Activated T-helper 2 cell treated with anti-CD3 and anti-CD28 coated beads, Interferon-gamma antibody, Interleukin-2, Interleukin-4, amounts not matched to agents 10 μg/mL and 5 μg/mL and 100 μg/mL, durations not matched to agents 14 hours and 24 hours and 36 hours (primary cell): ENCODE measurements at places on chromosomes 3 and 15.

DNA sequence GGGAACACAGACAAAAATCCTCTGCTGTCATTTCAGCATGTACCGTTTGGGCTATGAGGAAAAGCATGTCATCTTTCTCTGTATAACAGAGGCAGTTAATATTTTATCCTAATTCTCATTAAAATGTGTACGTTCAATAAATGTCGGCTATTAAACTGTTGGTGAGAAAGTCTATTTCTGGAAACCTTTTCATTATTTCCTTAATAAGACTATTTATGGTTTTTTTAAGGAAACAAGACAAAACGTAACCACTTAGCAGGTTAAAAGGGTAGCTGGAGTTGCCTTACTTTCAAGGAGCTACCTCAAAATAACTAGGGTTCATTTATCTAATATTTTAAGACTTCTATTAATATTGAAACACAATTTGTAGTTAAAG lies 1.8 kb upstream of the STT3B start:
- H3K4me3 ChIP-seq = peak overlapping the region; percentile 82
- no peak overlapping the region for H3K27ac ChIP-seq
- H3K36me3 ChIP-seq = peaks cover 9% of the 10 kb centered on the region
- peaks cover 5% of the 10 kb centered on the region for H3K4me1 ChIP-seq

DNA sequence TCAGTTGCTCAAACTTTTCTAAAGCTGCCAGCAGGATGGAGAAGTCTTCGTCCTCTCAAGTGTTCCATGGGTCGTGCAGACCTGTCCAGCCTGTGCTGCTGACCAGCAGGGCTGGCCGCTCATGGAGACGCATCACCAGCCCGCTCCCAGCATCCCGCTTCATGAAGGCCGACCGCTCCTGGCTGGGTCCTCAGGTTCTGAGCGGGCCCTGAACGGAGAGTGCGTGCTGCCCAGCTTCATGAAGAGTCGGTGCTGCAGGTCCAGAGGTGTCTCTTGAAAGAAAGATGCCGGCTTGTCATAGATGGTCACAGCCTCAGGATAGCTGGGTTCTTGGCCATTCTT lies 75.8 kb upstream of the KCNAB1 start:
- H3K4me3 ChIP-seq = no peak overlapping the region
- H3K27ac ChIP-seq = no peak overlapping the region
- DNase-seq = no peak
- peaks cover 7% of the 10 kb centered on the region for H3K27me3 ChIP-seq

- H3K27ac ChIP-seq = no peak overlapping the region
- H3K36me3 ChIP-seq = no peaks in the 10 kb centered on the region
- H3K27me3 ChIP-seq = peaks cover 22% of the 10 kb centered on the region
Observed at GRCh38 chr3:39025222-39025970, 26.3 kb downstream of the SCN11A start.

DNA sequence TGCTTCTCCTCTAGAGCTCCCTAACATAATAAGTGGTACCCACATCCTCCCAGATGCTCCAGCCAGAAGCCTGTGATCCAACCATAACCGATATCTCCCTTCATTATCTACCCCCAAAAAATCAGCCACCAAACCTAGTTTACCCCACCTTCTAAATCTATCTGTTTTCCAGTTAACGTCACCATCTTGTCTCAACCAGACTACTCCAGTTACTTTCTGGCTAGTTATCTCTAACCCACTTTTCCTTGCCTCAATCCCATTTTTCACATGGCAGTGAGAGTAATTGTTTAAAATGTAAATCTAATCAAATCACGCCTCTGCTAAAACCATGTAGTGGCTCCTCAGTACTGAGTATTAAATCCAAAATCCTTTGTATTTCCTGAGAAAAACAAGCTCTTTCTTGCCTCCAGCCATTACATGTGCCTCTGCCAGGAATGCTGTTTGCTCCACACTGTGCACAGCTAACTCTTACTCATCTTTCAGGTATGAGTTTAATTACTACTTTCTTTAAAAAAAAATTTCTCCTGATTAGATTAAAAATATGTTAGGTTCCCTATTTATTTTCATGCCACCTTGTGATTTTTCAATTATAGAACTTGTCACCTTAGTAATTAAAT lies 15.4 kb downstream of the CCDC54 start:
- no peak overlapping the region for H3K27ac ChIP-seq
- H3K4me3 ChIP-seq = no peak overlapping the region
- no peaks in the 10 kb centered on the region for H3K4me1 ChIP-seq
- no peak for DNase-seq
- no peaks in the 10 kb centered on the region for H3K36me3 ChIP-seq

DNA sequence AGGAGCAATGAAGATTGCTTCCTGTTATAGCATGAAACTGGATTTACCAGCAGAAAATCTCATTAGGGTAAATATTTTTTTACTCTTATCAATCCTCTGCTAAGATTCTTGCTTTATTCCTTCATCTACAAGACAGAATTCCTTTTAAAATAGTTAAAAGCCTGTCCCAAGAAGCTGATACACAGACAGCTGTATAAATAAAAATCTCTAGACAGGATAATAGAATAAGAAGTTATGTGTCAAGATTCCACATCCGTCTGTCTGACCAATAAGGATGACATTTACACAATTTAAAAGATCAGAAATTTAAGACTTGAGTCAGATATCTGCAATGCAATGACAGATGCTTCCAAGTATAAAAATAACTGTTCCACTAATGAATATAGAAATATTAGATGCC lies 57.6 kb downstream of the SSR3 start:
- H3K4me3 ChIP-seq = no peak overlapping the region
- H3K4me1 ChIP-seq = no peaks in the 10 kb centered on the region
- no peaks in the 10 kb centered on the region for H3K36me3 ChIP-seq
- no peak for DNase-seq

DNA sequence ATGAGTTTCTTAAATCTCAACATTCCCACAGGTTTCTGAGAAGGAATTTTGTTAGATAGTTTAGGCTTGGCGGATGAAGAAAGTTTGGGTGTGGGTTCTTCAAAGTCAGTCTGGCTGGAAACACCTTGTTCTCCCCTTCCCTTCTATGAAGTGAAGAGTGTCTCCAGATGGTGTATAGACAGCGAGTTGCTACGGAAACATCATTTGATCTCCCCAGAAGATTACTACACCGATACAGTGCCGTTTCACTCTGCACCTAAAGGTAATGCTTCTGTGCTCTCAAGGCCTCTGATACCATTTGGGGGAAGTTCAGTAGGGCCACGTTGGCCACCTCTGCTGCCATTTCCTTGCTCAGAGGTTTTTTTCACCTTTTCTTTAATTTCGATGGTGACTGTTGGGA lies 20.6 kb downstream of the DLEC1 start:
- peaks cover 11% of the 10 kb centered on the region for H3K27me3 ChIP-seq
- H3K27ac ChIP-seq = no peak overlapping the region
- H3K4me1 ChIP-seq = peaks cover 13% of the 10 kb centered on the region
- no peak for DNase-seq
- no peaks in the 10 kb centered on the region for H3K36me3 ChIP-seq
- no peak overlapping the region for H3K4me3 ChIP-seq

GRCh38 chr3:44184319-44184953 lies 57.2 kb upstream of the TOPAZ1 start:
- DNase-seq = no peak
- no peak overlapping the region for H3K27ac ChIP-seq
- no peaks in the 10 kb centered on the region for H3K4me1 ChIP-seq
- H3K36me3 ChIP-seq = no peaks in the 10 kb centered on the region

DNA sequence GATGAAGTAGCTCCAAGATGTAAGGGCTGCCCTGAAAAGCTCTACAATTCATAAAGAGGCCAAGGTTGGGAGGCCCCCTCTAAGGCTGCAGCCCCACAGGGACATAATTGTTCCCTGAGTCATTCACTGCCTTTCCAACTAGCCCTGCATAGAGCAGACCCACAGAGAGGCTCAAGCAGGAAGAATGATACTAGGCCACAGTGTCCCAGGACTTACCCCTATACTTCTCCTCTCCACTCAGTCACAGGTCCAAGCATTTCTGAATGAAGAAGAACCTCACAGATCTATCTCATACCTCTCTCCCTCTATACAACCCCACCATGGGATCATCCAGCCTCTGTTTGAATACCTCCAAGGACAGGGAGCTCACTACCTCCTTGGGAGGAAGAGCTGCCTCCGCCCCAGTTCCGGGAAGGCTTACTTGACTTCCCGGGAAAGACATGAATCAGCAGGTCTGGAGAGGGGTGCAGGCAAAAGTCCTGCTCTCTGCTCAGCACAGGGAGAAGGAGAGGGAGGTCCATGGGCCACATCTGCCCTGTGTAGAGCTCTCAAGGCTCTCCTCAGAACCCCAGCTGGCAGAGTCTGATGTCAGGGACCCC lies 6.9 kb upstream of the SKIC8 start:
- H3K27ac ChIP-seq = no peak overlapping the region
- no peaks in the 10 kb centered on the region for H3K36me3 ChIP-seq
- no peak overlapping the region for H3K4me3 ChIP-seq
- DNase-seq = no peak
- peaks cover 6% of the 10 kb centered on the region for H3K4me1 ChIP-seq

- H3K27ac ChIP-seq = peak overlapping the region; percentile 84
- DNase-seq = no peak
- peak overlapping the region; percentile 37 for H3K4me3 ChIP-seq
- H3K27me3 ChIP-seq = no peaks in the 10 kb centered on the region
- peaks cover 68% of the 10 kb centered on the region for H3K4me1 ChIP-seq
Observed at GRCh38 chr3:14424711-14425580, 22.5 kb downstream of the SLC6A6 start.

DNA sequence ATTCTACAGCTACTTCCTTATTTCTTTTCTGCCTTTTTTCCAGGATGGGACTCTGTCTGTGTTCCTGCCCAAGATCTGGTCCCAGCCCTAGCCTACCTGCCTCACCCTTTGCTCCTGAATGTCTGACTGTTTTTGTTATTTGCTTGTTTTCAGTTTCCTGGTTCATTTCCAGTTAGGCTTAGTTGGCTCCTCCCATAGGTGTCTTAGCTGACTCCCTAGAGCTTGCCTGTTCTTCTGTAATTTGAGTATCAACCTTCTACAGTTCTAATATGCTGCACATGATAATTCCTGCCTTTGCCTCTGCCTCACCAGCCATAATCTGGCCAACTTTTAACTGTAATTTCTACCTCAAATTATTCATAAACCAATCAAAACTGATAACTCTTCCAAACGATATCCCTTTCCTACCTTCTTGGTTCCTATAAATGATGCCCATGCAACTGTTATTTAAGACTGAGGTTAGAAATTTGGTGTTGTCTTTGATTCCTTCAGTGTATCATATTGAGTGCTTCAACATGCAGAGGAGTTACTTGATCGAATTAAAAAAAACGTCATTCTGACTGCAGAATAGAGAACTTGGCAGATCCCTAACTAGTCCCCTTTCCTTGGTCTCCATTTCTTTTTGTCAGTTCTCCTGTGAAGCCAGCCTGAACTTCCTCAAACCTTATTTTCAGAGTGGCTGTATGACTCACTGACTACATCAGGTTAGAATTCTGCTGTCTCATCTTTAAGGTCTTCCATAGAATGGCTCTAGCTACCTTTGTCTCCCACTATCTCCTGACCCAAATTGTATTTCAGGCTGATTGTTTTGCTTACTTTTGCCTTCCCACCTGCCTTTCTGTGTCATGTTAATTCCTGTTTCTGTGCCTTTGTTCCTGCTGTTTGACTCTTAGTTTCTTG lies 8.4 kb downstream of the GOLM2 start:
- H3K4me1 ChIP-seq = peaks cover 29% of the 10 kb centered on the region
- no peak overlapping the region for H3K4me3 ChIP-seq
- H3K27ac ChIP-seq = peak overlapping the region; percentile 77
- peaks cover 37% of the 10 kb centered on the region for H3K36me3 ChIP-seq
- DNase-seq = no peak

- no peak overlapping the region for H3K27ac ChIP-seq
- H3K4me1 ChIP-seq = no peaks in the 10 kb centered on the region
- H3K4me3 ChIP-seq = no peak overlapping the region
- no peaks in the 10 kb centered on the region for H3K36me3 ChIP-seq
- H3K27me3 ChIP-seq = peaks cover 2% of the 10 kb centered on the region
Observed at GRCh38 chr3:55469957-55470526, 17.1 kb downstream of the WNT5A start.

DNA sequence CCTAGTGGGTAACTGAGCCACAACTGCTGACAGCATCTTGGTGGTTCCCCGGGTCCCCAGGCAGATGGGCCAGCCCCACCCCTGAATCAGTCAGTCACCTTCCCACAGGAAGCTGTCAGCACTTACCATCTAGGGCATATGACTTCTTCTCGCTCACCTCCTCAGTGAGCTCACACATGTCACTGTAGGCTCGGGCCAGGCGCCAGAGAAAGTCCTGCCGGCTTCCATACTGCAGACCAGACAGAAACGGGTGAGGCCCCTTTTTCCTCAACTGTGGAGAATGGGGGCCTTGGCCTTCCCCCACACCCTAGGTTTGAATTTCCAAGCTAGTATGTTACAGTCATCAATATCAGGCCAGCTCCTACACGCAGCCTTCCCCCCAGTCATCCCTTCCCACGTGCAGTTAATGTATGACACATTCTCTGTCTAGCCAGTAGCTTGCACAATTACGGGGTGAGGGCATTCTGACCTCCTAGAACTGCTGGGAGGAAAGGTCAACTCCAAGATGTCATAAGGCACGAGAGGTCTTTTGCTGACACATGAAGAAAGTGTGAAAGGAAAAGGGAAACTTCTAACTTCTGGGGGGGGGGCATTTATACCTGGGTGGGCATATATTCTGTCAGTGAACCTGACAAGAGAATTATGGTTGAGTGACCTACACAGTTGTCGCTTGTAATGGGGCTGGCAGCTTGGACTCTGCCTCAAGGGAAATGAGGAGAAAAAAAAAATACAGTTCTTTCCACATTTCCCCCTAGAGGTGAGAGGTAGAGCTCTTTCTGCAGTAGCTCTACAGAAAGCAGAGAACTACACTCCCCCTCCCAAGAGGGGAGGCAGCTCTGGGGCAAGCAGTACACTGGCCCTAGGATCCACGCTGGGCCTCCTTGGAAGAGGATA lies 10.9 kb downstream of the RMDN3 start:
- H3K27me3 ChIP-seq = no peaks in the 10 kb centered on the region
- H3K36me3 ChIP-seq = peaks cover 58% of the 10 kb centered on the region
- peak overlapping the region; percentile 42 for H3K4me3 ChIP-seq
- H3K4me1 ChIP-seq = peaks cover 24% of the 10 kb centered on the region

DNA sequence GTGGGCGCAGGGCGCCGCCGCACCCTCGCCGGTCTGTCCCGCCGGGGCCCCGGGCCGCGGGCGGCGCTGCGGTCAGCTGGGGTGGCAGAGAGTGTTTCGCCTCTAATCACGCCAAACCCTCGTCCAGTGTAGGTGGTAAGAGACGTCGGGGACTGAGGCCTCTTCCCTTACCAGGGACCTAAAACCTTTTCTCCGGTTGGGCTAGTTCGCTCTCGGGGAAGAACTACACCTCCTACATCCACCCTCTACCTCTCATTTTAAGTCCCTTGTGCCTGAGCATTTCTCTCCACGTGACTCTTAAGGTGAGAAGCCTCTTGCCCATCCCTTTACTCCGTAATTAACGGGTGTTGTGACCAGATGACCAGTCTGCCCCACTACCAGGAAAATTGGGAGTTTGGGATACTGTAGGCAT lies 520 bp downstream of the TMEM42 start:
- H3K27ac ChIP-seq = peak overlapping the region; percentile 83
- peaks cover 16% of the 10 kb centered on the region for H3K36me3 ChIP-seq
- H3K4me3 ChIP-seq = peak overlapping the region; percentile 82
- no peak for DNase-seq
- peaks cover 29% of the 10 kb centered on the region for H3K4me1 ChIP-seq

GRCh38 chr3:34832865-34833508 lies 806.3 kb upstream of the ARPP21 start:
- H3K27me3 ChIP-seq = no peaks in the 10 kb centered on the region
- H3K27ac ChIP-seq = no peak overlapping the region
- no peak overlapping the region for H3K4me3 ChIP-seq
- no peak for DNase-seq
- no peaks in the 10 kb centered on the region for H3K36me3 ChIP-seq
- H3K4me1 ChIP-seq = no peaks in the 10 kb centered on the region

GRCh38 chr3:138492980-138493675 lies 58.7 kb downstream of the ESYT3 start:
- H3K4me1 ChIP-seq = peaks cover 9% of the 10 kb centered on the region
- H3K4me3 ChIP-seq = no peak overlapping the region
- H3K27me3 ChIP-seq = no peaks in the 10 kb centered on the region
- DNase-seq = no peak
- H3K36me3 ChIP-seq = peaks cover 28% of the 10 kb centered on the region
- H3K27ac ChIP-seq = no peak overlapping the region
